ENCODE measurements at places on chromosomes 4 and X.

- no peak for DNase-seq
Measured at GRCh38 chrX:12229986-12230385, 91.7 kb downstream of the FRMPD4 start.

DNA sequence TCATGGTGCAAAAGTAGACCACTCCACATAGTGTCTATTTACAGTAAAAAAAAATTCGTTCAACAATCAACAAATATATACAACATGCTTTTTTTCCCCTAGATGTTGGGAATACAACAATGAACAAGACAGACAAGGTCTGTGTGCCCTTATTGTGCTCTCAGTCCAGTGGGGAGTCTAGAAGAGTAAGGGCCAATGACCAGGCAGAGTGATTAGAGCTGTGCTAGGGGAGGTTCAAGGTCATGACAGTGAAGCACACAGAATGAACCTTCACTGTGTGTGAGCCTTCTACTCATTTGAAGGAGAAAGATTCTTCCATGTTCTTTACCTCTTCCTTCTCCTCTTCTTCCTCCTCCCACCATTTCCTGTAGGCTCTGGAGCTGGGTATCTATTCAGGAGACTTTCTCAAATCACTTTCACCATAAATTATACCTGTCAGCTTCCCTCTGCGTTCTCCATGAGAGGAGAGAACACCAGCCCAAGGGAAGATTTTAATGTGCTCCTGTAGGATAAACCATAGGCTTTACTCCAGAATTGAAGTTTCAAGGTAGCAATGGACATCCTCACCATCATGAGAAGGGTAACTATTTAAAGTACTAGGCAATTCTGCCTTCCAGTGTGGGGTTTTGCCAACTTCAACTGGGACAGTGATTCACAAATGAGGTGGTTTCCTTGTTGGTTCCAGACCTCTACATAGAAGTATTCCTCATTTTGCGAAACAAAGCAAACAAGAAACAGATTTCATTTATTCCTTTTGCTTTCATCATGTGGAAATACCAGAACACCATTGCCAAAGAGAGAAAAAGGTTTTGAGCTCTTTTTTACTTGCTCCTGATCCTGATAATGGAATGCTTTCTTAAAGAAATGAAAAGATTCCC lies 246.9 kb upstream of the GPC4 start:
- no peak for DNase-seq

GRCh38 chr4:57943682-57944081 lies 833.5 kb upstream of the IGFBP7 start:
- peak; percentile 86 for DNase-seq

DNA sequence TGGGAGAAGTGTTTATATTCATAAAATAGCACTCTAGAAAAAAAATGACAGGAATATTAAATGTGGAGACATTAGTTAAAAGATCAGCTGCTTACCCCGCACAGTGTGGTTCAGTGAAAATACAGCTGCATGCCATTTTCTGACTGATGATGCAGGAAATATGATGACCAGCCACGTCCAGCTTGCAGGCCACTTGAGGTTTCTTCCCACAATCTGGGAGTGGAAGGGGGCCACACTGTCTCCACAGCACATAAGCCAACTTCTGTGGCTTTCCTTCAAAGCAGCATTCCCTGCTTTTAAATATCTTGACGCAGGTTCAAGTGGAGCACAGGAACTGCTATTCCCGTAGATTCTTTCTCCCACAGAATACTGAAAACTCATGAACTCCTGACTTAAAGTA lies 173.4 kb upstream of the GALNT7 start:
- DNase-seq, result no peak

DNA sequence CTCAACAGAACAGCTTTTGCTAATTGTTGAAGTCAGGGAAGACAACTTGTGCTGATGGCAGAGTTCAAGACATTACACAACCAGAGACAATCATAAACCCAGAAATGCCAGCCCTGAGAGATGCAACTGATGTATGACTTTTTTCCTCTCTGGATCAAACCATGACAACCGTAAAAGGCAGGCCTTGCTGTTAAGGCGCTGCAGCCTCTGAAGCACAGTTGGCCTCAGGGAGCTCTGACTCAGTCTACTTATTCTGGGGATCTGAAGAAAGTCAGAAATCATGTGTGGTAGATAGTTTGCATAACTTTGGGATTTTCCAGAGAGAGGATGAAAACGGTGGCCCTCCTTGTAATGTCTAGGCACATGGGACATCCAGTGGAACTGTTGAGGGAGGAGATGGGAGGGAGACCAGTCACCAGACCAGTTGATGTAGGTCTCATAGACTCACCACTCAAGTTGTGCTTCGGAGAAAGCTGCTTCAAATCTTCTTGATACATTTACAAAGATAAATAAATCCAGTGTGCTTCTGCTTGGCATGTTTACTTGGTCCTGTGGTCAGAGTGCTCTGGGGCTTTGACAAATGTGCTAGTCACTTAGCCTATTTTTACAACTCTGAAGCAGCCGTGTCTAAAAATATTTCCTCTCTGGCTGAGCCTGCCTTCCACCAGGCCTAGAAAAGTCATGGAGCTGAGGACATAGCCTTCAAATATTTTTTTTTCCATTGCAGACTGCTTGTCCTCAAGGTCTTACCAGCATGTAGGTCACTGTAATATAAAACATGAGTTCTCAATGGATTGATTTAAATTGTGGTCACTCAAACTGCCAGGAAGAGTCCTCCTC lies 7.5 kb downstream of the HADH start:
- peak; percentile 5 for DNase-seq

DNA sequence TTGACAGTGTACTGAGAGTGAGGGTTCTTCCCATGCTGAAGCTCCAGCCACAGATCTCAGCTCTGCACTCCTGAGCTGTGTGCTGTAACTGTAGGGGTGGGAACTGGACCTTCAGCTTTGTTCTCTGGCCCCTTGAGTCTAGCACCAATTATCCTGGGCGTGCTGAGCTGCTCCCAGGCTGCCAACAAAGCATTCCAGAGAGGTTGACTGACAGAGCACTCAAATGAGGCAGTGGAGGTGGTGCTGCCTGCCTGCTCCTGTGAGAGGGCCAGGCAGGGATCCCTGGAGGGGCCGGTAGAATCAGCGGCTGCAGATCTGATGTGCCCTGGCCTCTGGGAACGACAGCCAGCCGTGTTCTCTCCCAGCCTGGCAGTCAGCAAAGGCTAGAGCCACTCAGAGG lies 375.7 kb upstream of the AADAT start:
- DNase-seq, result no peak

GRCh38 chrX:96094616-96095015 lies 590.0 kb upstream of the DIAPH2 start:
- no peak for DNase-seq

- DNase-seq, result peak; percentile 81
Measured at GRCh38 chrX:107684956-107685385, 56.7 kb downstream of the PRPS1 start.

GRCh38 chr4:10983885-10984640 lies 299.5 kb upstream of the CLNK start:
- no peak for DNase-seq

- peak; percentile 27 for DNase-seq
Measured at GRCh38 chr4:53705151-53705764, 114.0 kb upstream of the LNX1 start.

- DNase-seq, result peak; percentile 24
Measured at GRCh38 chr4:40301603-40302002, 33.5 kb upstream of the CHRNA9 start.

- no peak for DNase-seq
Measured at GRCh38 chr4:30454504-30454903, 265.7 kb upstream of the PCDH7 start.

- DNase-seq, result peak; percentile 81
Measured at GRCh38 chr4:16196482-16197393, 29.5 kb downstream of the TAPT1 start.

DNA sequence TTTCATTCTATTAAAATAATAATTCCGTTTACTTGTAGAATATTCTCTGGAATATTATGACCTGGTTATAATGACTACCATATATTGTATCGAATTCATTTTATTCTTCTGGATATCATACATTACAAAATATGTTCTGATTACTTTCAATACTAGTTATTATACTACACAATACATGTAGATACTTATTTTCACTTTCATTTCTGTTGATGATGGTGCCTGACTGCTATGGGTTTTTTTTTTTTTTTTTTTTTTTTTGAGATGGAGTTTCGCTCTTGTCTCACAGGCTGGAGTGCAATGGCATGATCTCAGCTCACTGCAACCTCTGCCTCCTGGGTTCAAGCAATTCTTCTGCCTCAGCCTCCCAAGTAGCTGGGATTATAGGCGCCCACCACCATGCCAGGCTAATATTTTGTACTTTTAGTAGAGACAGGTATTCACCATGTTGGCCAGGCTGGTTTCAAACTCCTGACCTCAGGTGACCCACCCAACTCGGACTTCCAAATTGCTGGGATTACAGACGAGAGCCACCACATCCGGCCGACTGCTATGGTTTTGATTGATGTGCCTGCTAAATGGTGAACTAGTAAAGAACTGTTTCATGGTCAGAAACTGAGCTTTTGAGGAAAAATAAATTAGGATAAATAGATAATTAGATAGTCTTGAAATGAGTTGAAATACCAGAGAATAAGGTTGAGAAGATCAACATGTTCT lies 39.5 kb downstream of the PCDH10 start:
- DNase-seq, result peak; percentile 7

GRCh38 chrX:72100824-72101351 lies 30.8 kb downstream of the RTL5 start:
- no peak for DNase-seq

GRCh38 chr4:16715482-16715881 lies 183.0 kb downstream of the LDB2 start:
- no peak for DNase-seq

GRCh38 chr4:177809791-177810190 lies 367.6 kb upstream of the AGA start:
- DNase-seq, result no peak

- DNase-seq, result no peak
Measured at GRCh38 chr4:60589425-60589824, 610.7 kb upstream of the ADGRL3 start.

- DNase-seq, result peak; percentile 9
Measured at GRCh38 chrX:109987884-109988283, 15.0 kb upstream of the TMEM164 start.

DNA sequence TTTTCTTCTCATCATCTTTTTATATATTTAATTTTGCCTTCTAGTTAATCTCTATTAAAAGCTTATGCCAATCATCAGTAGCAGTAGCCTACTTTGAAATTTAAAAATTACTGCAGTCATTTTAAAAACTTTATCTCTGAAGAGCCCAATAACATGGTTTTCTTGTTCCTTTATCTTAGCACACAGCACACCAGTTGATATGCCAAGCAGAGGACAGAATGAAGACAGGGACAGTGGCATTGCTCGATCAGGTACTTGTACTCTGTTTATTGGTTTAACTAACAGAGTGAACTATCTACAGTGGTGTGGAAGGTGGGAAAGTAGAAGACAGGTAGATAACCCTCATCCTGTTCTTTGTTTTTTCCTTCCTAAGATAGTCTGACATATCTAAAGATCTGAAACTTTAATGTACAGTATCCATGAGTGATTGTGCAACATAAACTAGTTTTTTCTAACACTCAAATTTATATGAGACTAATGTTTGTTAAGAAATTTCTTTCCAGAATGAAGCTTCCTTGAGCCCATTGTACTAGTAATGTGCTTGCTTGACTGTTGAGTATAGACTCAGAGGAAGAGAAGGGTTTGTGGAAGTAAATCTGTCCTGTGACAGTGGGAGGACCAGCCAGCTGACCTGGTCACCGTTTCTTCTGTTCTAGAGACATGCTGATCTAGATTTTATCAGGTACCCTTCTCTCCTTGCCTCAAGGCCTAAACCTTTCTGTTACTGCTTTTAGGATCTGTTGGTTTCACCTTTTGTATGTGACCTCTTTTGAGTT lies 66.6 kb downstream of the FNIP2 start:
- no peak for DNase-seq

- peak; percentile 73 for DNase-seq
Measured at GRCh38 chr4:140884431-140885058, 128.4 kb upstream of the TBC1D9 start.

- DNase-seq, result no peak
Measured at GRCh38 chr4:46508216-46508615, 118.3 kb upstream of the GABRA2 start.

GRCh38 chr4:185304944-185305690 lies 90.6 kb downstream of the LRP2BP start:
- DNase-seq, result peak; percentile 36

DNA sequence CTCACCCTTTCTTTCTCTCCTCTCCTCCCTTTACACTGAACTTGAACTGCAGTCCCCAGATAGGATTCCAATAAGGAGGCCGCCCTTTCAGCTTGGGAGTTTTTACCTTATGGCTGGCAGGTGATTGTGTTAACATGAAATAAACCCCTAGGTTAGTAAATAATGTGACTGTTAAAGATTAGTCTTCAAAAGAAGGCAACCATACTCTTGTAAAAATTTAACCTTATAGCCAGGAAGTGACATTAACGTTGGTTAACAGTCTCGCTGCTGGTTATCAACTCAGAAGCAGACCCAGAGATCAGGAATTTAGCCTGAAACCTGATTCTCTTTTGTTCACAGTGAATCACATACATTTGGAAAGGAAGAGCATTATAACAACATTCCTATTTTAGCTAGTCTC lies 15.2 kb downstream of the FHDC1 start:
- DNase-seq, result peak; percentile 50
